ENCODE measurements at places on chromosomes 4 and X.

GRCh38 chr4:41217374-41217773, 3.0 kb upstream of the APBB2 start:
- no peak for DNase-seq

- DNase-seq, result no peak
Observed at GRCh38 chrX:17511556-17511955, 136.6 kb downstream of the NHS start.

DNA sequence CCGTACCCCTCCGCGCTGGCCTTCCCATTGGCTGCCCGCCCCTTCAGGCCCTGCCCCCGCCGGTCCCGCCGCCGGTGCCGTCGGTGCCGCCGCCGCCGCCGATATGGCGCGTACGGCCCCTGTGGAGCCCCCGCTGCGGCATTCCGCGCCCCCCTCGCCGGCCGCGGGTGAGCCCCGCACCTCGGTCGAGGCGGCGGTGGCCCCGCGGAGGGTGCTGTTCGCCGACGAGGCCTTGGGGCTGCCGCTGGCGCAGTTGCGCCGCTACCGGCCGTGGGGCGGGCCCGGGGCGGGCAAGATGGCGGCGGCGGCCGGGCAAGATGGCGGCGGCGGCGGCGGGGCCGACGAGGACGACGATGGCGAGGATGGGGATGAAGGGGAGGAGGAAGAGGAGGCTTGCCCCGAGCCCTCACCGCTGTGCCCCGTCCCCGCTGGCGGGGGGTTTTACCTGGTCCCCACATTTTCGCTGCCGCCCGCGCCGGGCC, at the start of gene PPP1R3F:
PPP1R3F (plus strand) TSS at position 27 of the 482 bp plus-strand sequence; CDS start at position 104, 77 bp downstream.
- no peak for DNase-seq

- DNase-seq, result no peak
Observed at GRCh38 chr4:26792639-26793038, 68.0 kb upstream of the STIM2 start.

GRCh38 chr4:152690706-152691651, 11.2 kb upstream of the TMEM154 start:
- no peak for DNase-seq

DNA sequence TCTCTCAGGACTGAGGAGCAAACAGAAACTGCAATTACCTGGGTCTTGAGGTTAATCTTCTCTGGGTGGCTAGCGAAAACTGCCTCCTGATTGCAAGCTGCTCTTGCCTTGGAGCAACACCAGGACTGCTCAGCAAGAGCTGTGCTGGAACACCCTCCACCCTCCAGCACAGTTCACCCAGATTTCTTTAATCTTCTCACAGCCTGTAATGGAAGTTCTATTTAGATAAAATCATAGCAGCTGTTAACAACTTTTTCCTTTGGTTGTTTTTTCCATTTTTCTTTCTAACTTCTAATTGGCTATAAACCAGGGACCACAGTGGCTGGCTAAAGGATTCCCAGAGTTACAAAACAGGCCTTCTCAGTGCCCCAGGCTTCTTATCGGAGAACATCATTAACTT, 36.3 kb downstream of the OPHN1 start:
- no peak for DNase-seq

DNA sequence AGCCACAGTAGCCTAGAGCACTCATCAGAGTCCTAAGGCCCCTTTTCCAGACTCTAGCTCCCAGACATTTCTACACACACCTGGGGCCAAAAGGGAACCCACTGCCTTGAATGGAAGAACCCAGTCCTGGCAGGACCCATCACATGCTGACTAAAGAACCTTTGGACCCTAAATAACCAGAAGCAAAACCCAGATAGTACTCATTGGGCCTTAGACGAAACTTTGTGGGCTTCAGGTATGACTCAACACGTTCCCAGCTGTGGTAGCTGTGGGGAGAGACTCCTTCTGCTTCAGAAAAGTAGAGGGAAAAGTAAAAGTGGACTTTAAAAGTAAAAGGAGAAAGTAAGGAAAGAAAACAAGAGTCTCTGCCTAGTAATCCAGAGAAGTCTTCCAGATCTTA, 311.5 kb downstream of the OPHN1 start:
- no peak for DNase-seq

Data from activated gamma-delta T cell treated with Interleukin-2 at 50 U/mL for 16 hours (primary cell).